ENCODE measurements at places on chromosomes 6 and 20. TPM values are rescaled to one million over a fixed set of nuclear protein-coding genes. Genes with fewer than 3 reads are reported as not detected.

DNA sequence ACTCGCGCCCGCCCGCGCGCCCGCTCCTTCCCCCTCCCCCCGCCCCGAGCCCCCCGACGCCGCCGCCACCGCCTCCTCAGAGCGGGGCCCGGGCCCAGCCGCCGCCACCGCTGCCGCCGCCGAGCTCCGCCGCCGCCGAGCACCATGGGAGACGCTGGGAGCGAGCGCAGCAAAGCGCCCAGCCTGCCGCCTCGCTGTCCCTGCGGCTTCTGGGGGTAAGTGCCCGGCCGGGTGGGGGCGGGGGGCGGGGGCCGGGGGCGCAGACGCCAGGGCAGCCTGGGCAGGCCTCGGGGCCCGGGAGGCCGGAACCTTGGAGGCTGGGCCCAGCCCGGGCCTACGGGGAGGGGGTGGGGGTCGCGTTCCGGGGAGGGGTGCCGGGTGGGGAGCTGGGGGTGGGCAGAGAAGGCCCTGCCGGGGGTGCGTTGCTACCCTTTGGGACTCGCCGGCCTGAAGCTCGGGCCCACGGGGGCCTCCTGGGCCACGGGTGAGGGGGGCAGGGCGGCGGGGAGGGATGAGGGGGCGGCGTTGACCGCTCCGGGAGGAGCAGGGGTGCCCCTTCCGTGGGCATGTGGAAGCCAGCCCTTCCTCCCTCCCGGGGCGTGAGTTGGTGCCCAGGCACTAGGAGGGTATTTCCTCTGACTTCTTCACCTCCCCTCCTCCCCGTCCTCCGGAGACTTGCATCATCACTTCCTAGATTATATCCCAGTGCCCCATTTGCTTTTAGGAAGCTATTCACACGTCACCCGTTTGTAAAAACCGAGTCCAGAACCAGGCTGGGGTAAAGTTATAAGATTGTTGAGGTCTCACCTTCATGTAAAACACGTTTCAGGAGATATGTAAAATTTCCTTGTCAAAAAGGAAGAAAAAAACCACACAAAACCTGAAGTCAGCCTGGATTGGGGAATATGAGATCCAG, 533 bp downstream of the ZFAND3 start:
- peak overlapping the region; percentile 97 for H3K27ac ChIP-seq
- H3K4me1 ChIP-seq: peaks cover 22% of the 10 kb centered on the region
- peak overlapping the region; percentile 78 for H3K4me3 ChIP-seq
- no peaks in the 10 kb centered on the region for H3K36me3 ChIP-seq

DNA sequence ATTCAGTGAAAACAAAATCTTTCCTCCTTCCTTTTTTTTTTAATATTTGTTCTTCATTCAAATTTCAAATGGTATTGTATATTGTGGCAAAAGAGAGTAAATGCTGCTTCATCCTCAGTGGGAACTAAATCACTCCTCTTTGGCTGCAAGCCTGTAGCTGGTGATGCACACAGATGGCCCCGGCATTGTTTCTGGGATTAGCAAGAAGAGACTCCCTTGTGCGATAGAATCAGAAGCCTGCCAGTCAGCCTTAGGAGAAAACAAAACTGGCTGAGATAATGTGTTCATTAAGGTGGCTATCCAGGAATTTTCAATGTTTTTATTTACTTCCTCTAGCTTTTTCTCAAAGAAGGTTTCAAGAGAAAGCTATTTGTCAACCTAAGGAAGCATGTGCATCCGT, 20.7 kb upstream of the ELOVL2 start:
- H3K4me3 ChIP-seq: no peak overlapping the region
- no peaks in the 10 kb centered on the region for H3K36me3 ChIP-seq
- no peaks in the 10 kb centered on the region for H3K27me3 ChIP-seq
- H3K4me1 ChIP-seq: peaks cover 31% of the 10 kb centered on the region
- DNase-seq: no peak
- no peak overlapping the region for H3K27ac ChIP-seq

GRCh38 chr6:155974811-155975323, 519.2 kb upstream of the NOX3 start:
- H3K4me3 ChIP-seq: no peak overlapping the region
- no peaks in the 10 kb centered on the region for H3K4me1 ChIP-seq
- H3K27ac ChIP-seq: no peak overlapping the region
- no peak for DNase-seq
- no peaks in the 10 kb centered on the region for H3K27me3 ChIP-seq

DNA sequence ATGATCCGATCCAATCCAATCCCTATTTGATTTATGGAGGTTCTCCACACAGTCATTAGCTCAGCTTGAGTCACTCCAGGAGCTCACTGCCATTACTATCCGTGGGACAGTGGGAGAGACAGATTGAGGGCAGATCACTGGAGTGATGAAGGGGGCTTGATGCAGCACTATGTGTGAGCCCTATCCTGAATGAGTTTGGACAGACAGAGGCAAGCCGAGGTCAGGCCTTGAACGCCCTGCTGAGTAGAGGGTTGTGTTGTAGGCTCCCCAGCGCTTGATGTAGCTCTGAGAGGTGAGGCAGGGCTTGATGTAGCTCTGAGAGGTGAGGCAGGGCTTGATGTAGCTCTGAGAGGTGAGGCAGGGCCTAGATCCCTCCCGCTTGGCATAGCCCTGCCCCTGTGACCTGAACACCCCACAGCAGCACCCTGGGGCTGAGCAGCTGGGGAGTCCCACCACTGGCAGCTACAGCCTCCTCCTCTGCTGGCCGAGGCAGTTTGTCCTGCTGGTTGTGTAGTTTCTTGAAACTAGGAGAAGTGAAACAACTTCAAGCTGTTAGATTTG, 58.7 kb downstream of the ZFAND3 start:
- no peaks in the 10 kb centered on the region for H3K27me3 ChIP-seq
- no peak overlapping the region for H3K4me3 ChIP-seq
- H3K4me1 ChIP-seq: peaks cover 31% of the 10 kb centered on the region
- DNase-seq: no peak

Gene RAD21L1
- not detected for polyA plus RNA-seq

Gene RSPH4A
- polyA plus RNA-seq: 0.06 TPM

- no peaks in the 10 kb centered on the region for H3K36me3 ChIP-seq
- no peaks in the 10 kb centered on the region for H3K4me1 ChIP-seq
- no peak for DNase-seq
- no peak overlapping the region for H3K27ac ChIP-seq
- no peak overlapping the region for H3K4me3 ChIP-seq
These were observed 19.4 kb upstream of the CTAGE9 start for GRCh38 chr6:131730264-131730663.

Gene MYB
- 0.13 TPM for polyA plus RNA-seq

DNA sequence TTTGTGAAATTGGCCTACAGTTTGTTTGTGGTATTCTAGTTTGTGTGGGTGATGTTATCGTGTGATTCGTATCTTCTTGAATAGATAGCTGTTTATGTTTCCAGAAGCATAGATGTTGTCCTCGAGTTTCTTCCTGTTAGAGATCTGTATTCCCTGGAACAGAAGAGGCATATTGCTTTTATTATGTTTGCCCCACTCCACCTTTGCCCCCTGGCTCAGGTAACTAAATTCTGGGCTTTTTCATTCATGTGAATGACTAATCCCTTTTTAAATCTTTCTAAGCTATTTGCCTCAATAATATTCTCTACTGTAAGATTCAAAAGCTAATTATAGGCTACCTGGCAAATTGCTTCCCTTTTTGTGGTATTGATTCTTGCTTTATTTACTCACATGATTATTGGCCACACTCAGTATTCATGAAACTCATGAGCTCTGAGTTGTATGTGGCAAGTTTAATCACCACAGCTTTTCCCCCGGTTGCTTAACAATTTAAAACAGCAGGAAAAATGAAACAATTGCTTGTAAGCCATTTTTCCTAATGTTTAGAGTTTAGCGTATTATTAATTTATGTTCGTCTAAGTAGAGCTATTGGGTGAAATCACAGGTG, 12.6 kb downstream of the RNF217 start:
- H3K27me3 ChIP-seq: no peaks in the 10 kb centered on the region
- H3K36me3 ChIP-seq: peaks cover 14% of the 10 kb centered on the region
- DNase-seq: no peak
- H3K4me1 ChIP-seq: peaks cover 4% of the 10 kb centered on the region
- H3K4me3 ChIP-seq: no peak overlapping the region

Gene ZBP1
- 0.06 TPM for polyA plus RNA-seq

- H3K27ac ChIP-seq: no peak overlapping the region
- DNase-seq: no peak
- H3K36me3 ChIP-seq: no peaks in the 10 kb centered on the region
- no peaks in the 10 kb centered on the region for H3K27me3 ChIP-seq
- H3K4me3 ChIP-seq: no peak overlapping the region
- H3K4me1 ChIP-seq: no peaks in the 10 kb centered on the region
These were observed 157.9 kb upstream of the MARCKS start for GRCh38 chr6:113699239-113699638.

GRCh38 chr6:138291036-138291848, 73.0 kb upstream of the PBOV1 start:
- H3K4me3 ChIP-seq: no peak overlapping the region
- peaks cover 3% of the 10 kb centered on the region for H3K4me1 ChIP-seq
- no peak overlapping the region for H3K27ac ChIP-seq
- no peaks in the 10 kb centered on the region for H3K36me3 ChIP-seq

Gene NKAIN2
- 0.05 TPM for polyA plus RNA-seq

DNA sequence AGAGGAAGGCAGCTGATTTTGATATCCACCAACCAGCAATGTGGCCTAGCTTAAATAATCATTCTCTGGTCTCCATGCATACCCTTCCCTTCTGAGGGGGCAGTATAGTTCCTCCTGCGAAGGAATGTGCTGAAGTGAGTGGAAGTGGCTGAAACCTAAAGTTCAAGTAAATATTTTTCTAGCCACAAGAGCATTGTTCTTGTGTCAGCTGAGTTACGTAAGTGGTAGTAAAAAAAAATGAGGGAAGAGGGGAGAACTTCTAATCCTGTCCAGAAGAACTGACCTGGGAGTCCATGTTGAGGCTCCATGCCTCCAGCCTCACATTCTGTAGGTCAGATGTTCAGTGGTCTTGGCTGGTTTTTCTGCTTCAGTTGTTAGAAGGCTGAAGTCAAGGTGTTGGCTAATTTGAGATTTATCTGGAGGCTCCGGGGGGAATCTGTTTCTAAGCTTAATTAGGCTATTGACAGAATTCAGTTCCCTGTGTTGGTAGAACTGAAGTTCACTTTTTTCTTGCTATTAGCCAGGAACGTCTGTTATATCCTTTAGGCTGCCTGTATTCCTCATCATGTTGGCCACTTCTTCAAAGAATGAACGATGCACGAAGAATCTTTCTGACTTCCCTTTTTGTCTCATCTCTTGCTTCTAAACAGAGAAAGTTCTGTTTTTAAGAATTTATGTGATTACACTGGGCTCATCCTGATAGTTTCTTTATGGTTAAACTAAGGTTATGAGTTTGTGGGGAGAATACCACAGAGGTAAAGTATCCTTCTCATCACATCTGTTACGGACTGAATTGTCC, 207.1 kb upstream of the PRSS16 start:
- no peak overlapping the region for H3K27ac ChIP-seq
- no peak for DNase-seq
- no peaks in the 10 kb centered on the region for H3K36me3 ChIP-seq
- H3K4me3 ChIP-seq: no peak overlapping the region
- H3K27me3 ChIP-seq: no peaks in the 10 kb centered on the region
- H3K4me1 ChIP-seq: no peaks in the 10 kb centered on the region

- no peaks in the 10 kb centered on the region for H3K4me1 ChIP-seq
- no peaks in the 10 kb centered on the region for H3K36me3 ChIP-seq
- no peak for DNase-seq
- no peak overlapping the region for H3K4me3 ChIP-seq
- no peaks in the 10 kb centered on the region for H3K27me3 ChIP-seq
- no peak overlapping the region for H3K27ac ChIP-seq
These were observed 490.3 kb downstream of the COL12A1 start for GRCh38 chr6:74715355-74716085.

Gene WFDC10B
- not detected for polyA plus RNA-seq

- H3K4me1 ChIP-seq: no peaks in the 10 kb centered on the region
- no peaks in the 10 kb centered on the region for H3K27me3 ChIP-seq
- no peak for DNase-seq
- no peaks in the 10 kb centered on the region for H3K36me3 ChIP-seq
- no peak overlapping the region for H3K4me3 ChIP-seq
These were observed 148.1 kb upstream of the HDAC2 start for GRCh38 chr6:114119056-114119455.

GRCh38 chr6:72761761-72762160, 139.9 kb downstream of the KCNQ5 start:
- no peak for DNase-seq
- no peaks in the 10 kb centered on the region for H3K36me3 ChIP-seq
- no peak overlapping the region for H3K27ac ChIP-seq

Gene COL21A1
- polyA plus RNA-seq: 0.54 TPM

- no peak for DNase-seq
- H3K27me3 ChIP-seq: no peaks in the 10 kb centered on the region
- H3K27ac ChIP-seq: no peak overlapping the region
- H3K4me3 ChIP-seq: no peak overlapping the region
- no peaks in the 10 kb centered on the region for H3K36me3 ChIP-seq
These were observed 41.0 kb upstream of the GCNT2 start for GRCh38 chr6:10479939-10480700.
